ENCODE measurements at places on chromosomes 4 and X. TPM values are rescaled to one million over a fixed set of nuclear protein-coding genes. Genes with fewer than 3 reads are reported as not detected.

DNA sequence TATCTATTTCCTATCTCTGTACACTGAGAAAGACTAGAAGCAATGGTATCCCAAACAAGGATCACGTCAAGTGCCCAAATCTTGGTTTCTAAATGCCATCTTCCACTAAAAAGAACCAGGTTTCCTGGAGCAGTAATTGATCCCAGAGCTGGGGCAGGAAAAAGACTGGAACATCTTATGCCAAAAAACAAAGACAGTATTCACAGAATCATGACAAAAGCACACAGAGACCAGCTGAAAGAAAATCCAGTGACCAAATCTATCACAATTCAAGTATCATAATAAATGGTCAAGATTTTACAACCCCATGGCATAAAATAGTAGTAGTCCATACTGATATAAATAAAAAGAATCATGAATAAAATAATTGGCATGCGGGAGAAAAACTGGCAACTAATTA is 44.9 kb downstream of the CENPC start:
- no peak overlapping the region for H3K27ac ChIP-seq
- no peak for DNase-seq
- H3K4me1 ChIP-seq, result no peaks in the 10 kb centered on the region
- no peaks in the 10 kb centered on the region for H3K27me3 ChIP-seq

DNA sequence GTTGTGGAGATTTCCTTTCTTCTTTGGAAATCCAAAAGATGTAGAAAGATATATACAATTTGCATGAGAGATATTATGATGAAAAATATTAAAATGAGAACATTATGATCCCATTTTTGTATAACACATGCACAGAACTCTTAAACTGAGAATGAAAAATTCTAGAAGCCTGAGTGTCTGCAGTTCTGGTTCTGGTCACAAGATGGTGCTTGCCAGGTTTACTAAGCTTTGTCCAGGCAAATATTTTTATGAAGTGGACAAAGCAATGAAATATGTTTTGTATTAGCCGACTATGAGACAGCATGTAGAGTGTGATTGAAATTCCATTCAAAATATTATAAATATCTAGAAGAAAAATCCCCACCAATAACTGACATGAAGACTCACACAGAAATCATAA is 2.2 kb downstream of the PWWP3B start:
- no peak overlapping the region for H3K4me3 ChIP-seq
- DNase-seq, result peak; percentile 11
- no peak overlapping the region for H3K27ac ChIP-seq

GRCh38 chr4:101000496-101000895 is 346.8 kb downstream of the PPP3CA start:
- no peak for DNase-seq
- H3K4me3 ChIP-seq, result no peak overlapping the region
- no peaks in the 10 kb centered on the region for H3K27me3 ChIP-seq
- no peak overlapping the region for H3K27ac ChIP-seq
- no peaks in the 10 kb centered on the region for H3K4me1 ChIP-seq
- H3K36me3 ChIP-seq, result no peaks in the 10 kb centered on the region

DNA sequence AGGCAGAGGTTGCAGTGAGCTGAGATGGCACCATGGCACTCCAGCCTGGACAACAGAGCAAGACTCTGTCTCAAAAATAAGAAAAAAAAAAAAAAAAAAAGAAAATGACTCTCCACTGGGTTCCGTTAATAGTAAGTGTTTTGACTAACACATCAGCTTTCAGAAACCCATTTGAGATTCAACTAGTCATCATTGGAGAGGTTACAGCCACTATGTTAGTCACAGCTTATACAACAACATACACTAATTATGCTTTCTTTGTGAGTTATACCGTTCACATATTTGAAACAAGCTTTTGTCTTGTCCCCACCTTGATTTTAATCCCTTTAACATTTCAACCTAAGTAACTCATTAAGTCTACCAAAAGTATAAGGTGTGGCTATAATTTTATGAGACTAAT is 48.2 kb downstream of the HADH start:
- H3K36me3 ChIP-seq, result peaks cover 4% of the 10 kb centered on the region
- no peak for DNase-seq
- no peak overlapping the region for H3K27ac ChIP-seq
- H3K4me1 ChIP-seq, result no peaks in the 10 kb centered on the region
- H3K27me3 ChIP-seq, result no peaks in the 10 kb centered on the region

GRCh38 chr4:145380123-145380522 is 101.5 kb upstream of the SMAD1 start:
- no peak overlapping the region for H3K4me3 ChIP-seq
- H3K4me1 ChIP-seq, result no peaks in the 10 kb centered on the region
- DNase-seq, result no peak
- no peaks in the 10 kb centered on the region for H3K27me3 ChIP-seq
- no peak overlapping the region for H3K27ac ChIP-seq

DNA sequence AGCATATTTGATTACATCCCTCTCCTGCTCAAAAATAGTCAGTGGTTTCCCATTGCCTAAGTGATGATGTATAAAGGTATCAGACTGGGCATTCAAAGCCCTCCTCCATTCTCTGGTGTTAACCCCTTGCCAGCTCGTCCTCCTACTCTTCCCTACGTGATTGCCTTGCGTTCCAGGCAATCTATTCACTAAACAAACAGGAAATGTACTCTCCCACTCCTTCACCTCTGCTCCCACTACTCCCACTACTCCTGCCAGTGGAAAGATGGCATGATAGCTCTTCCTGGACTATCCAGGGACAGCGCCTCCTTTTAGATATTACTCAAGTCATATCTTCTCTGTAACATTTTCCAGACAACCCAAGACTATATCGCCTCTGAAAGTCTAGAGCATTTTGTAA is 5.8 kb downstream of the DGAT2L6 start:
- no peak overlapping the region for H3K4me3 ChIP-seq
- H3K27me3 ChIP-seq, result no peaks in the 10 kb centered on the region
- no peak for DNase-seq
- no peaks in the 10 kb centered on the region for H3K4me1 ChIP-seq
- no peak overlapping the region for H3K27ac ChIP-seq

- no peaks in the 10 kb centered on the region for H3K4me1 ChIP-seq
- H3K27ac ChIP-seq, result no peak overlapping the region
- no peaks in the 10 kb centered on the region for H3K36me3 ChIP-seq
- no peak overlapping the region for H3K4me3 ChIP-seq
- DNase-seq, result no peak
These were observed 413.1 kb downstream of the PDGFC start for GRCh38 chr4:156558373-156559025.

GRCh38 chrX:38220415-38221390 is at the start of gene SRPX:
Gene SRPX, minus strand, starts transcription at chrX:38220871. Its CDS starts 79 bp downstream, at chrX:38220792.
- no peak within 1 kb of the TSS for H3K27ac ChIP-seq
- peaks cover 24% of the 10 kb centered on the region for H3K27me3 ChIP-seq
- H3K36me3 ChIP-seq, result no peaks in the 10 kb centered on the region

- no peak overlapping the region for H3K4me3 ChIP-seq
- no peaks in the 10 kb centered on the region for H3K36me3 ChIP-seq
- H3K27me3 ChIP-seq, result no peaks in the 10 kb centered on the region
- H3K4me1 ChIP-seq, result no peaks in the 10 kb centered on the region
- no peak for DNase-seq
These were observed 48.6 kb upstream of the AP1S2 start for GRCh38 chrX:15903186-15903681.

DNA sequence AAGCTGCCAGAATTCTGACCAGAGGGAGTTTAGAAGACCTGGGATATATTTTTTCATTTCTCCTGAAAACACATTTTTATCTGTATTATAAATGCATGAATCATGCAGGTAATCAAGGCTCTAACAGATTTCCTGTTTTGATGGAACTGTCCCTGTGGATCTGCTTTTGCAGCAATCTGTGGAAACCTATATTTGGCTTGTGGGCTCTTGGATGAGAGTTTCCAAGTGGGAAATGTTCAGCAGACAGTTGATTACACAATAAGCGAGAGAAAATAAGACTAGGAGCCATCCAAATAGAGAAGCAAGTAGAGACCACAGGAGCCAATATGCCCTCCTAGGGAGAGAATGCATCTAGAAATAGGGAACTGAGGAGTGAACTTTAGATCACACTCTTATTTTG is 105.0 kb downstream of the NDST3 start:
- DNase-seq, result no peak
- no peaks in the 10 kb centered on the region for H3K27me3 ChIP-seq
- H3K4me1 ChIP-seq, result no peaks in the 10 kb centered on the region
- no peaks in the 10 kb centered on the region for H3K36me3 ChIP-seq
- no peak overlapping the region for H3K27ac ChIP-seq
- H3K4me3 ChIP-seq, result no peak overlapping the region

GRCh38 chr4:40888933-40889332 is 139.2 kb downstream of the NSUN7 start:
- H3K36me3 ChIP-seq, result no peaks in the 10 kb centered on the region
- H3K27me3 ChIP-seq, result no peaks in the 10 kb centered on the region
- no peak overlapping the region for H3K27ac ChIP-seq
- no peaks in the 10 kb centered on the region for H3K4me1 ChIP-seq
- no peak for DNase-seq

DNA sequence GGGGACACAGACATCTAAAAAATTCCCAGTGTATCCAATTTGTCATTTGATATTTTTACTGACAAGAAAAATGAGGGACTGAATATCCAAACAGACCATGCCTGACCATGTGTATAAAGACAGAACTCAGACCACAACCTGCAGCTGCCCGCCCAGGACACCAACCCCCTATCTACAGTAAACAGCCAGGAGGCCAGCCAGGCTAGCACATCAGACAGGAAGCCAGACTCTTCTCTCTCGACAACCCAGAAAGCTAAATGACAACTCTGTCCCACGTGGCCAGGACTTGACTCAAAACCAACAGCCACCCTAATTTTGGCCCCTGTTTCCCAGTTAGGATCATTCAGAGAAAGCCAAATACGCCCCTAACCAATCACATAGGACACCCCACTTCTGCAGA is 15.1 kb downstream of the AFAP1 start:
- no peak overlapping the region for H3K4me3 ChIP-seq
- H3K4me1 ChIP-seq, result peaks cover 12% of the 10 kb centered on the region
- H3K36me3 ChIP-seq, result no peaks in the 10 kb centered on the region
- H3K27ac ChIP-seq, result 0 out of 2 replicates have a peak overlapping the region, but pooled peaks have one; percentile 15

- H3K36me3 ChIP-seq, result no peaks in the 10 kb centered on the region
- no peaks in the 10 kb centered on the region for H3K4me1 ChIP-seq
- no peak for DNase-seq
- no peak overlapping the region for H3K4me3 ChIP-seq
These were observed 23.1 kb downstream of the CT47C1 start for GRCh38 chrX:119095936-119096335.

- DNase-seq, result no peak
- H3K4me3 ChIP-seq, result no peak overlapping the region
- H3K27ac ChIP-seq, result no peak overlapping the region
- no peaks in the 10 kb centered on the region for H3K4me1 ChIP-seq
These were observed 89.3 kb downstream of the MGST2 start for GRCh38 chr4:139754938-139755337.

DNA sequence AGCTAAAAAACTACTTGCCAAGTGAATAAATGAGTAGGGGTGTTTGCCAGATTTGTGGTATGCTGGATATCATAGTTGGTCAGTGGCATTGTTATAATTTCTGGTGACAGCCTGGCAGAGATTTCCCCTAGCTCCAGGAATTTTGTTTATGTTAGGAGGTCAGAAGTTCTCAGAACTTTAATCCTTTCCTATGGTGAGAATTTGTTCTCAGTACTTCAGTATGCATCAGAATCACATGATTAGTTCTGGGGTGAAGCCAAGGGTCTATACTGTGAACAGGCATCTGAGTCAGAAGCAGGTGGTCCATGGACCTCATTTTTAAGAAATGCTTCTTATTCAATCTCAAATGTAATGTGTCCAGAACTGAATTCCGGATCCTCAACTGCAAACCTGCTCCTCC is 10.5 kb downstream of the RASSF6 start:
- no peak overlapping the region for H3K4me3 ChIP-seq
- no peak for DNase-seq
- H3K27me3 ChIP-seq, result no peaks in the 10 kb centered on the region
- H3K36me3 ChIP-seq, result no peaks in the 10 kb centered on the region

DNA sequence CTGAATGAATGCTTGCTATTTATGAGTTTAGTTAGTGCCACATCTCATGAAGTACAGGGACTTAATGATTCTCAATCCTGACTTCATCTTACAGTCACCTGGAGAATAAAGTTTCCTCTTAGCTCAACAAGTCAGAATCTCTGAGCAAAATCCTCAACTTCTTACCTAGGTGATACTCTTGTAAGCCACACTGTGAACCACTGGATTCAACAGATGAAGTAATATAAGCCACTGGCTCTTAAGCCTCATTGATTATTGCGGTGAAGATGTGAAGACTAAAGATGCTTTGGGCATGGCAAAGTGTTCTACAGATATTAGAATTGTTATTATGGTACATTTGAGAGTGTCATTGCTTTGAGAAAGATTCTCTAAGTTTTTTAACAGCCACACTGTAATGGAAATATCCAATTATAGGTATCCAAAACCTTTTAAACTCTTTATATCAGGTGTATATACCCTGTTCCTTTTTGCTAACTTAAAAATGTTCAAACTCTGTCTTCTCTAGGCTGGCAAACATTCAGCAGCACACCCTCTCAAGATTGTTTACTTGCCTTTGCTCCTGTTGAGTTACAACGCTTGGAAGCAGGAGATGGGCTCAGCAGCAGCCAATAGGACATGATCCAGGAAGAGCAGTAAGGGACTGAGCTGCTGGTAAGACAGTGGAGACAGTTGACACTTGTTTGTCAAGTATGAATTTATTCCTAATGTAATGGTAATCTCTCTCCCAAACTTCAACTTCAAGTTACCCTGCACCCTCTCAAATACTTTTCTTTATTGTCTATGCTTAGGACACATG is 43.4 kb downstream of the TET2 start:
- no peak for DNase-seq
- no peaks in the 10 kb centered on the region for H3K27me3 ChIP-seq
- no peaks in the 10 kb centered on the region for H3K36me3 ChIP-seq
- peaks cover 5% of the 10 kb centered on the region for H3K4me1 ChIP-seq
- H3K4me3 ChIP-seq, result no peak overlapping the region

- no peak overlapping the region for H3K27ac ChIP-seq
- H3K4me3 ChIP-seq, result no peak overlapping the region
- no peaks in the 10 kb centered on the region for H3K4me1 ChIP-seq
These were observed 45.2 kb downstream of the SLC4A4 start for GRCh38 chr4:71383984-71384383.

DNA sequence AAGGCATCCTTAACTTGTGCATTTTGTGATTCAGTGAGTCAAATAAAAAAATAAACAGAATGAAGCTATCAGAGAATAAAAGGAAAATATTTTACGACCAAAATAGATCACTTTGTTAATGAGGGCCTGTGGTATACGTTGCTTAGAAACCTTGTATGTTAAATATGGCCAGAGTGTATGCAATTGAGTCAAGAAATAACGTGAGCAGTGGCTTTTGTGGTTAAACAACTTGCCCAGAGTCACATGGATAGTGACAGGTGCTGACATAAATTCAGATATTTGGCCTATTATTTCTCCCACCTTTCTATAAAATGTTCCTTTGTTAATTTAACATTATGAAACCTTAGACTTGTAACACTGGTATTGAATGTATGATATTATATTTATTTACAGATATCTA is 393.4 kb downstream of the PABPC4L start:
- no peaks in the 10 kb centered on the region for H3K4me1 ChIP-seq
- no peak for DNase-seq
- no peak overlapping the region for H3K27ac ChIP-seq
- H3K27me3 ChIP-seq, result no peaks in the 10 kb centered on the region
- no peaks in the 10 kb centered on the region for H3K36me3 ChIP-seq
- H3K4me3 ChIP-seq, result no peak overlapping the region

TCP11X2 gene
- total RNA-seq, result 1.6 TPM

MAGEB16 gene
- total RNA-seq, result not detected

HPF1 gene
- total RNA-seq, result 57.6 TPM

GPR173 gene
- total RNA-seq, result 7.7 TPM

SYTL4 gene
- total RNA-seq, result 0.28 TPM

ADH1A gene
- total RNA-seq, result not detected

TEX13B gene
- total RNA-seq, result not detected

ADH1C gene
- total RNA-seq, result not detected

PAGE2B gene
- total RNA-seq, result not detected

NPY2R gene
- total RNA-seq, result 0.47 TPM

MAGEC2 gene
- not detected for total RNA-seq

UGT2B17 gene
- not detected for total RNA-seq
